ENCODE measurements at places on chromosomes 6 and 20.

GRCh38 chr6:19637010-19637409 is 200.2 kb upstream of the ID4 start:
- DNase-seq, result no peak

GRCh38 chr6:151999194-151999593 is 191.7 kb downstream of the ESR1 start:
- DNase-seq, result no peak

- no peak for DNase-seq
Measured at GRCh38 chr20:61541537-61541936, 289.5 kb downstream of the CDH4 start.

DNA sequence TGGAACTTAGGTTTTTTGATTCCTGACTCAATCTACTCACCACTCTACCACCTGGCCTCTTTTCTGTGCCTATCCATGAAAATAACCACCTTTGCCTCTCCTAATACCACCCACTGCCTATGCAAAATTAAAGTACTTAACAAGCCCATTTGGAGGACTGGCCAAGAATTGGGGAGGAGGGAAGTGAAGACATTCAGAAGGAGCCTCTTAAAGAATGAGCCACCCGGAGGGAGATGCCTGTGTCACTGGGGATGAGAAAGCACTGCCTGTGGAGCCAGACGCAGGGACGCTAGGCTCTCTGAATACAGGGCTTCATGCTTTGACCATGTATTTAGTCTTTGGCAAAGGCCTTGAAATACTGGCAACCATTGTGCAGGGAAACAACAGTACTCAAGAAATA is 40.0 kb upstream of the MRPS10 start:
- DNase-seq, result no peak

DNA sequence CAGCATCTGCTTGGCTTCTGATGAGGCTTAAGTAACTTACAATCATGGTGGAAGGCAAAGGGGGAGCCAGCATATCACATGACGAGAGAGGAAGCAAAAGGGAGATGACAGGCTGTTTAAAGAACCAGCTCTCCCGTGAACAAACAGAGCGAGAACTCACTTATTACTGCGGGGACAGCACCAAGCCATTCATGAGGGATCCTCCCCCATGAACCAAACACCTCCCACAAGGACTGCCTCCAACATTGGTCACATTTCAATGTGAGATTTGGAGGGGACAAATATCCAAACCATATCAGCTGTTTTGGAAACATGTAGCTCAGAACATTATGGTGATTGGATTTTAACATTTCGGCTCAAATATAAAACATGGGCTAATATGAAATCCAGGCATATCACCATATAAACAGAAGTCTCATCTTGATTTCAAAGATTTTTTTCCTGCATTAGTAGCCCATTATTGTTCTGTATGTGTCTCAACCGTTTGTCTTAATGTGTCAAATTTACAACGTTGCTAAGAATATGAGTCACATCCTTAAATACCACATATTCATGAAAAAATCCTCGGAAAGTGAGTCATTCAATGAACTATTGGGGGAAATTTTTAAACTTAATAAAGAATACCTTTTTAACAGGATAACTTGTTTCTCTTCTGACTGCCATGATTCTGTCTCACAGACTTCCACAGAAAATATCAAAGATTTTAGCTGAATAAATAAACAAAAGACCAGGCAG is 894.3 kb downstream of the TFAP2A start:
- DNase-seq, result no peak

DNA sequence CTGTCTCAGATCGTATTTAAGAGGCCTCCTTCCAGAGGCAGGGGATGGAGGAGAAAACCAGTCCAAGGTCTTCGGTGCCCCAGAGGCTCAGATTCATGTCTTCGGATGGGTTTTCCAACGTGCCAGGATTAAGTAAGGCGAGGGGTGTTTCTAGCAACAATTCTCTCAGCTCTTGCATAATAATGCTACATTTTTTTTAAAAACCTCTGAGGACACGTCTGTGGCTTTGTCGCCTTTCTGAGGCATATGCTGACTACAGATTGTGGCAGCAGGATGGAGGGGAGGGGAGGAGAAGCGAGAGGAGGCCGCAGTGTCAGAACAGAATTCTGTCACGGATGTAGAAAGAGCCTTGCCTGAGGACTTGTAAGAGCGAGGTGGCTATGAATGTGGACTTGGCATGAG is 17.7 kb upstream of the CCDC167 start:
- DNase-seq, result no peak

DNA sequence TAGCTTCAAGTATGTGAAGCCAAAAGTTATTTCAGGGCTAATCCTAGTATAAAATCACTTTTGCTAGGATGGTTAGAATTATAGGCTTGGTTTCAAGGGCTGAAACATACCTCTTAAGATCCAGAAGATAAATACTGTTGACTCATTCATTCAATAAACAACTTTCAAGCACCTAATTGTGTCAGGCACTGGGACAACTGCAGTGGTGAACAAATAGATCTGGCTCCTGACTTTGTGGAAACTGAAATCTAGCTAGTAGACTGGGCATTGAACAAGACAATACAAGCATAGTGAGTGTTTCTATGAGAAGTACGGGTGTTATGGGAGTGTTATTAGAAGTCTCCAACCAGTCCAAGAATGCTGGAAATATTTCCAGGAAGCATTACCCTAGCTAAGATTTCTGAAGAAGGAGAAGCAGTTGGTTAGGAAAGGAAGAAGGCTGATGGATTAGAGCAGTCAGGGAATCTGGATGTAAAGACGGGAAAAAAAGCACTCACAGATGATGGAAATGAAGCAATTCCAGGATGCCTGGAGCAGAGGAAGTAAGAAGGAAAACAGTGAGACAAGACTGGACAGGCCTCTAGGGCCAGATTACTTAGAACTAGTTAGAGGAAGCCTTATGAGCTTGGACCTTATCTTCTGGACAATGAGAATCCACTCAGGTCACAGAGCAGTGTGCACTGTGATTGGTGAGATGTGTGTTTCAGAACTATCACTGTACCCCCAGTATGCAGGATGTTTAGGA is 132.6 kb upstream of the RAB32 start:
- DNase-seq, result no peak

GRCh38 chr6:2998998-2999617 is 586 bp upstream of the NQO2 start:
- DNase-seq, result no peak

DNA sequence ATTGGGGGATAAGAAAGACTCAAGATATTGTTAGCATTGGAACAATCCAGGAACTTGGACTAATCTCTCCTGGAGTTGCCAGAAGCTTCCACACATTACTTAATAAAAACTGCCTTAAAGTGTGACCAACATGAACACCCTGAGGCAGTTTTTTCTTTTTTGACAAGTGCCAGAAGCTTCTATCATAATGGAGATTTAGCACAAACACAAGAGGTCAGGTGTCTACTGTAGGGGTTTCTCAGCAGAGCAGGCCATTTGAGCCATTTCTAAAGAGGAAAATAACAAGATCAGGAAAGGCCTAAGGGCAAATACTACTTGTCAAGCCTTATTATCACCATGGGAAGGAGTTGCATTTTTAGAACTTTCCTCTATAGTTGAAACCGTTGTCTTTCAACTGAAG is 361.5 kb downstream of the EPM2A start:
- DNase-seq, result no peak

DNA sequence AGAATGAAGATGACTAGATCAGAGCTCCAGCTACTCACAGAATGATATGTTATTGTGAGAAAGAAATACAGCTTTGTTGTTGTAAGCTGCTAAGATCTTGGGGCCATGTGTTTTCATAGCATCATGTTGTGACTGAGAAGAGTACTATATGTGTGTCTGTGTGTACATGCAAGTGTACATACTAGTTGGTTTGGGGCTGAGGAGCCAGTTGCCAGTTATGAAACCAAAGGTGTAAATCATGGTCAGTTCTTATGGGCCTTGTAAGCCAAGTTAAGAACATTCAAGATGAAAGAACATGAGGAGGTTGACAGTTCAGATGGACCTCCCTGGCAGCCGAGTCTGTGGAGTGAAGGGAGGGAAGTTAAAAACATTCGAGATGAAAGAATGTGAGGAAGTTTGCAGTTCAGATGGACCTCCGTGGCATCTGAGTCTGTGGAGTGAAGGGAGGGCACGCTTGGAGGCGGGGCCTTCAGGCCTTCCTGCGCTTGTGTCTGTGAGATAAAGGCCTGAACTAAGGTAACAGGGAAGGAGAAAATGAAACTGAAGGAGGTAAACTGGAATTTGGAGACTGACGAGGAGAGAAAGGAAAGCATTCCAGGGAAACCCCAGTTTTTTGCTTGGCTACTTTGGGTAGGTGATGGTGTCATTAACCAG is 13.9 kb downstream of the AFDN start:
- DNase-seq, result no peak

DNA sequence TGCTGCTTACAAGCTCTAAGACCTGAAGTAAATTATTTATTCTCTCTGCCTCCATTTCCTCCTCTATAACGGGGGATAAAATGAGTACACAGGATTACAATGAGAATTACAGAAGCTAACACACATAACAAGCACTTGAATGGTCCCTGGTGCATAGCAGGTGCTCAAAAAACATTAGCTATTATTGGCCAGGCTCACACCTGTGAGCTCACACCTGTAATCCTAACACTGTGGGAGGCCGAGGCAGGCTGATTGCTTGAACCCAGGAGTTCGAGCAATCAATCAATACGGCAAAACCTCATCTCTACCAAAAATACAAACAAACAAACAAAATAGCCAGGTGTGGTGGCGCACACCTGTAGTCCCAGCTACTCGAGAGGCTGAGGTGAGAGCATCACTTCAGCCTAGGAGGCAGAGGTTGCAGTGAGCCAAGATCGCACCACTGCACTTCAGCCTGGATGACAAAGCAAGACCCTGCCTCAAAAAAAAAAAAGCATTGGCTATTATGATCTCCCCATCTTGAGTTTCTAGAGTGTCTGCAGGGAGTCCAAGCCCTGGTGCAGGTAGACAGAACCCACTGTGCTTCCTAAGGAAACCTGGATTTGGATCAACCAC is 68.1 kb downstream of the PREX1 start:
- DNase-seq, result no peak

GRCh38 chr6:36177166-36177565 is 19.4 kb upstream of the BRPF3 start:
- no peak for DNase-seq

DNA sequence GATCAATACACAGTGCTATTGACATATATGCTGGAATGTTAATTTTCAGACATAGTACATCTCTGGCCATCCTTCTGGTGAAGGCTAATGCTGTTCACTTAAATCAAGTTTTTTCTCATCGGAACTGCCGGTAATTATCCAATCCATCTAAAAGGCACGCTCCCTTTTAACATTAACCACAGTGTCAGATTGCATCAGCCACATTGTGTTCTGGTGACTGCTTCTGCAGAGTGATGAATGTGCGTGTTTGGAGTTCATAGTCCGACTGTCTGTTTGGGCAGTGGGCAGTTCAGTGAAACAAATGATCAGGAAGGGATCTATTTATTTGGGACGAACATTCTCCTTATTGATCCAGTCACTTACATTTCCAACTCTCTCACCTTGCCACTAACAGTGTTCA is 49.5 kb downstream of the SOBP start:
- no peak for DNase-seq

GRCh38 chr6:3001773-3002293 is 2.1 kb downstream of the NQO2 start:
- DNase-seq, result no peak

- no peak for DNase-seq
Measured at GRCh38 chr6:137762168-137763090, 104.6 kb upstream of the TNFAIP3 start.

- no peak for DNase-seq
Measured at GRCh38 chr6:107956181-107956580, 1.8 kb downstream of the SEC63 start.

- no peak for DNase-seq
Measured at GRCh38 chr6:120916844-120917243, 417.4 kb downstream of the TBC1D32 start.

DNA sequence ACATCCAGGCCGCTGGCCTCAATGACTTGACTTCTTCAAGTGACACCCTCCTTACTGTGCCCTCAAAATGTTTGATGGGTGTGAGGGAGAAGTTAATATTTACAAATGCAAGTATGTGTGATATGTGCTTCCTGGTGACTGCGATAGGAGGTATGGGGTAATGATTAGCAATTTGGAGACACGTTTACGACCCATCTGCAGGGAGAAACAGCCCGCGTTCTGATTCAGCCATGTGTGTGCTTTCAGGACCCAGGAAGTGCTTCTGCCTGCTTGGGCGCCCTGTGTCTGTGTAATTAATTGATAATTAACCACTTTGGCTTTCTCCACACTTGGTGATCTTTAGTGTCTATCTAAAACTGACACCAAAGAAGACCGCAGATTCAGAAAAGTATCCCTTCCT is 25.0 kb downstream of the SIRPA start:
- no peak for DNase-seq

DNA sequence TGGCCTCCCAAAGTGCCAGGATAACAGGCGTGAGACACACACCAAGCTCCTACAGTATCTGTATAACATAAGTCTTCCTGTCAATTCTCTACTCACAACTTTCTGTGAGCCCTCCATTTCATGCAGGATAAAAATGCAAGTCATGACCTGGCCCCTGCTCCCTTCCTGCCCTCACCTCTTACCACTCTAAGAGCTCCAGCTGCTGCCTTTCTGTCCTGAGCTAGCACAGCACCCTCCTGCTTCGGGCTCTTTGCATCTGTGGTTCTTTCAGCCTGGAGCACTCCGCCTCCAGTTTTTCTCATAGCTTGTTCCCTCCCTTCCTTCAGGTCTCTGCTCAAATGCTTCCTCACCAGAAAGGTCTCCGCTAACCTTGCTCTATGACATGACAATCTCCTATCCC is 23.7 kb upstream of the TRPC4AP start:
- DNase-seq, result no peak

GRCh38 chr6:49888742-49889431 is 22.6 kb upstream of the CRISP1 start:
- no peak for DNase-seq

DNA sequence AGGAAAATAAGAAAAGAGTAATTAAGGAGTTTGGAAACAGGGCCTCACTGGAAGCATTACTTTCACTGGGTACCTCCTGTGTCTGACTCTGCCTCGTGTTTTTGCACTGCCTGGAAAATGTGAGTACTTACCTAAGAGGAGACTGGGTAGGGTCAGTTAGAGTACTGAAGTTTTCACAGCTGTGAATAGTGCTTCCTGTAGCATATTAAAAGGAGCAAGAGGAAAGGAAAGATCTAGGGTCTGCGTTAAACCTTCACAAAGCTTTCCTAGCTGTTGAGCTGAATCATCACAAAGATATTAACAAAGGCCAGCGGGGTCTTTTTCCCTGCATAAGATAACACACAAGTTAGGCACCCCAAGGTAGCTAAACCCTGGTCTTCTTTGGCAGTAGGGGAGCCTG is 82.3 kb downstream of the MLIP start:
- DNase-seq, result no peak

Measured in Right ventricle myocardium superior (tissue), 1 donor.